Gastroesophageal sphincter (tissue), 4 donors: ENCODE measurements at places on chromosomes 6 and 20. TPM values are rescaled to one million over a fixed set of nuclear protein-coding genes. Genes with fewer than 3 reads are reported as not detected.

GRCh38 chr20:50799176-50799889 is 4.5 kb downstream of the BCAS4 start:
- ATAC-seq: no peak

The BTBD9 gene
- total RNA-seq: 18.9 TPM

GRCh38 chr6:33235221-33235634 is 26.9 kb downstream of the RING1 start:
- ATAC-seq: no peak

- no peak for ATAC-seq
Measured at GRCh38 chr6:105251689-105252088, 71.9 kb upstream of the POPDC3 start.

DNA sequence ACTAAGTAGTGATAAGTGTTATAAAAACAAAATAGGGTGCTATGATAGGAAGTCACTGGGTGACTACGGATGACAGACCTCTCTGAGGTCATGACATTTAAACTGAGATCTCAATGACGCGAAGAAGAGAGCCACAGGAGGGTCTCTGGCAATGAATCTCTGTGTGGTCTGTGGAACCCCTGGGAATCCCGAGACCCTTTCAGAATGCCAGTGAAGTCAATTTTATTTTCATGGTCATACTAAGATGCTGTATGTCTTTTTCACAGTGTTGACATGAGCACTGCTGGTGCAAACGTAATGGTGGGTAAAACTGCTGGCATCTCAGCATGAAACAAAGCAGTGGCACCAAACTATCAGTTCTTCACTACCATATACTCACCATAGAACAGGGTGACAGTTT is 155.0 kb downstream of the GJA10 start:
- no peak for ATAC-seq

GRCh38 chr6:136764517-136764993 is 27.7 kb downstream of the MAP3K5 start:
- ATAC-seq: no peak

The ZFP57 gene
- total RNA-seq: 6.2 TPM

GRCh38 chr6:44738601-44739146 is 351.2 kb downstream of the CDC5L start:
- ATAC-seq: peak; percentile 35

The NKX2-2 gene
- not detected for total RNA-seq

The ZBTB12 gene
- total RNA-seq: 0.47 TPM

- no peak for ATAC-seq
Measured at GRCh38 chr6:139858429-139858828, 484.0 kb upstream of the CITED2 start.

- ATAC-seq: peak; percentile 48
Measured at GRCh38 chr6:139743664-139744437, 369.4 kb upstream of the CITED2 start.

- ATAC-seq: no peak
Measured at GRCh38 chr6:25498505-25498904, 153.5 kb upstream of the SCGN start.

- ATAC-seq: no peak
Measured at GRCh38 chr20:62638679-62639406, 3.5 kb upstream of the SLCO4A1 start.

GRCh38 chr6:27157459-27158315 is 89.8 kb upstream of the PRSS16 start:
- peak; percentile 79 for ATAC-seq

DNA sequence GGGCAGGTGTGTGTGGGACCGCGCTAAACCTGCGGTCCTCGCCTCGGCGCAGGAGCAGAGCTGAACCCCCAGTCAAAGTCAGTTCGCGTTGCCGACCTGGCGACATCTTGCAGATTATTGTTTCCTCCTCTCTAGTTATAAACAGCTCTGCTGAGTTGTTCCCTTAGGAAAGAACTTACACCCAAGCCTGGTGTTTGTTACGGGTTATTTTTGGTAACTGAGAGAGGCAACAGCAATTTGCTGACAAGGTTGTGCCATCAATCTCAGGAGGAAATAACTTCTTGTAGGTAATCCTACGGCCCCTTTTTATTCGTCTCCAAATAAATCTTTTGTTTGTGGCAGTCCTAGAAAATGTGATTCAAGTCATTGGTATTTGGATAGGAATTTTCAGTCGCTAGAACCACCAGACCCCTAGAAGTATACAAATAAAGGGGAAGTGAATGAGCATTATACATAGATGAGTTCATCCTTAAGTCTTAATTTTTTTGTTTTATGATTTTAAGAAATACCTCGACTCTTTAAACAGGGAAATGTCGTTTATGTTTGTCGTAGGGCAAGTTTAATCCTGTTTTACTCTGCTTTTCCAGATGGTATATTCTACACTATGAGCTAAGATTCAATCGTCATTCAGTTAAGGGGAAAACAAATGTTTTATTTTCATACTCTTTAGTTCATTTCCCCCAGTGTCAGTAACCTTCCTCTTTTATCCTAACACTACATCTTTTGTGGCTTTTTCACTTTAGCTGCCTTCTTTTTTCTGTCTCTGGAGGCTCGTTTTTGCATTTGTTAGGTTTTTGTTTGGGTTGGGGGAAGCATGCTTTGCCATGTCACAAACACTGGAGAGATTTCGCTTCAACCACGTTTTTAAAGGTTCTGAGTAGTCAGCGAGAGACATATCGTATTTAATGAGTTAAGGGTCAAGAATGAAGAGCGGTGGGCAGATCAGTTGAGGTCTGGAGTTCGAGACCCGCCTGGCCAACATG is 1.2 kb downstream of the PM20D2 start:
- ATAC-seq: peak; percentile 34

DNA sequence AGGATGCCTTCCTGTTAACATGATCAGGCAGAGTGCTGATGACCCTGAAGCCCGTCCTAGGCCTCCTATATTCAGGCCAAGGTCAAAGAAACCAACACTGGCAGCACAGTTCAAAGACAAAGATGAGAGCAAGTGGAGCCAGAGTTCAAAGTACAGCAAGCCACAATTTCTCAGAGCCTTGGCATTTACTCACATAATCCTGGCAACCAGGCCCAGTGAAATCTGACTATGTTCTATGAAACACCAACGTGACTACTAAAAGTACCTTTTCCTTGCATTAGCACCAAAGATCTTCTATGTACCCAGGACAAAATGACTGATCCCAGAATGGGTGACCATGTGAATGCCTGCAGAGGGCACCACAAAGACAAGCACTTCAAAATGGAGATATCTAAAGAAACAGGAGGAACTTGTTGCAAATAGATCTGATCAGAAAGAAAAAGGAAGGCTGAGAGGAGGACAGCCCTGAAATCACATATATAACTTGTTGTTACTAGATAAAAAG is 3.9 kb downstream of the NFS1 start:
- no peak for ATAC-seq

The C2 gene
- 33.4 TPM for total RNA-seq

The BTN3A1 gene
- total RNA-seq: 7.8 TPM

The STX11 gene
- total RNA-seq: 11.0 TPM
